ENCODE measurements at places on chromosomes 2 and 18. TPM values are rescaled to one million over a fixed set of nuclear protein-coding genes. Genes with fewer than 3 reads are reported as not detected.

LRRC30 gene
- not detected for total RNA-seq

- H3K4me1 ChIP-seq: no peaks in the 10 kb centered on the region
- DNase-seq: no peak
- H3K36me3 ChIP-seq: no peaks in the 10 kb centered on the region
- no peaks in the 10 kb centered on the region for H3K27me3 ChIP-seq
- H3K27ac ChIP-seq: no peak overlapping the region
Observed at GRCh38 chr2:17043173-17043572, 377.5 kb upstream of the CYRIA start.

GRCh38 chr2:3172265-3172935 is 205.2 kb downstream of the EIPR1 start:
- H3K27me3 ChIP-seq: no peaks in the 10 kb centered on the region
- DNase-seq: no peak
- no peaks in the 10 kb centered on the region for H3K4me1 ChIP-seq
- peaks cover 4% of the 10 kb centered on the region for H3K36me3 ChIP-seq

EFR3B gene
- 0.22 TPM for total RNA-seq

GRCh38 chr2:114542695-114543094 is 100.3 kb downstream of the DPP10 start:
- DNase-seq: no peak
- H3K4me1 ChIP-seq: no peaks in the 10 kb centered on the region
- H3K27ac ChIP-seq: no peak overlapping the region
- no peak overlapping the region for H3K4me3 ChIP-seq
- H3K27me3 ChIP-seq: peaks cover 5% of the 10 kb centered on the region
- H3K36me3 ChIP-seq: no peaks in the 10 kb centered on the region

OSR1 gene
- total RNA-seq: not detected

GRCh38 chr2:174568425-174568824 is 29.2 kb downstream of the WIPF1 start:
- DNase-seq: no peak
- H3K27ac ChIP-seq: peak overlapping the region; percentile 45
- no peak overlapping the region for H3K4me3 ChIP-seq
- peaks cover 74% of the 10 kb centered on the region for H3K36me3 ChIP-seq
- no peaks in the 10 kb centered on the region for H3K27me3 ChIP-seq
- peaks cover 62% of the 10 kb centered on the region for H3K4me1 ChIP-seq

GRCh38 chr18:54215069-54215468 is 9.4 kb downstream of the MBD2 start:
- peak overlapping the region; percentile 65 for H3K27ac ChIP-seq
- DNase-seq: no peak
- peaks cover 21% of the 10 kb centered on the region for H3K36me3 ChIP-seq
- peaks cover 75% of the 10 kb centered on the region for H3K4me1 ChIP-seq

GPR75 gene
- total RNA-seq: 3.7 TPM

Measured in activated T-helper 1 cell treated with anti-CD3 and anti-CD28 coated beads, Interleukin-12 subunit alpha, Interleukin-12 subunit beta, Interleukin-2, Interleukin-4 antibody, amounts not matched to agents 30 ng/mL and 10 ng/mL and 1 ng/mL, durations not matched to agents 14 hours and 24 hours and 36 hours (primary cell).